ENCODE measurements at places on chromosomes 1 and 21.
A peak's percentile ranks its signal among the peaks of the same experiment; 100 is the strongest.

- DNase-seq = no peak
These were observed at the start of gene FCRL4 for GRCh38 chr1:157597959-157598667. Gene FCRL4 (minus strand): TSS chr1:157598085. CDS start chr1:157597944, 141 bp downstream.

DNA sequence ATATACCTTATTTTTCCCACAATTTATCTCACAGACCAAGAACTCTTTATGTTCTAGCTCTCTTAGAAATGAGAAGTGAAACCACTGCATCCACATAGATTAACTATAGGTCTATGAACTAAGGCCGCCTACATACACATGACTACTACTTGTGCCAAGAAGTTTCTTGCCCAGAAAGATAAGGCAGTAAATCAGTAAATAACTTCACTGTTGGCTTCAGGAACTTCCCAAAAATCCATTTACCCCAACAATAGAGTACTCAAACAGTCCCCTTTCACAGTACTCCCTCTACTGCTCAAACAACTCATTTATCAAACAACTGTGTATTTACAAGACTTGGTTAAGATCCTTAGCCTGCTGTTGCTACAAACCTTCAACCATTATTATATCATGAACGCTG, 96.5 kb downstream of the NME7 start:
- no peak for DNase-seq

GRCh38 chr1:46070164-46070814, 62.1 kb downstream of the PIK3R3 start:
- DNase-seq = no peak

GRCh38 chr1:210937846-210938245, 196.1 kb downstream of the KCNH1 start:
- DNase-seq = no peak

GRCh38 chr1:156834322-156834721, 17.7 kb upstream of the SH2D2A start:
- no peak for DNase-seq

GRCh38 chr1:5485968-5486696, 506.1 kb downstream of the NPHP4 start:
- no peak for DNase-seq

DNA sequence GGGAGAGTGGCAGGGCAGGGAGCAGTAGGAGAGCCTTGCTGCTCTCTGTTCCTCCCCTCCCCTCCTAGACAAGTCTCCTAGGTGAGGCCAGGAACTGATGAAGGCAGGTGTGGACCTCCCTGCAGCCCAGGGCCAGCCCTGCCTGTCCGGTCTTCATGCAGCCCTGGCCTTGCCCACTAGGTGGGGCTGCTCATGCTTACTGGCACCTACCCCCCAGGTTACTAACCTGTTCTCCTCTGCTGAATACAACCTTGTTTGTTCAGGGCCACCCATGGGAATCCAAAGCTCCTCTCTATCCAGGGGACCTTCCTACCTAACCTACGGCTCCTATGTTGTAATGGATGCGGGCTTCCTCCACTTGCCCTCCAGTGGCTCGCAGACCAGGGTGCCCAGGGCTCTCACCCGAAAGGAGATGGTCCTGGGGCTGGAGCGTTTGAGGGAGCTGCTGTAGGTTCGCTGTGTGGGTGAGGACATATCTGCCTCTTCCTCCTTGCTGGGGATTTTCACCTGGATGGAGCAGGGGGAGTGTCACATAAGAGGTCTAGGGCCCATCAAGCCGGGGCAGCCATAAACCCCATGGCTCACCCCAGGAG, 7.9 kb upstream of the TNNT2 start:
- DNase-seq = no peak

GRCh38 chr1:66624412-66625060, 90.6 kb downstream of the SGIP1 start:
- no peak for DNase-seq

- no peak for DNase-seq
These were observed 642 bp upstream of the NT5C1A start for GRCh38 chr1:39672551-39672947.

DNA sequence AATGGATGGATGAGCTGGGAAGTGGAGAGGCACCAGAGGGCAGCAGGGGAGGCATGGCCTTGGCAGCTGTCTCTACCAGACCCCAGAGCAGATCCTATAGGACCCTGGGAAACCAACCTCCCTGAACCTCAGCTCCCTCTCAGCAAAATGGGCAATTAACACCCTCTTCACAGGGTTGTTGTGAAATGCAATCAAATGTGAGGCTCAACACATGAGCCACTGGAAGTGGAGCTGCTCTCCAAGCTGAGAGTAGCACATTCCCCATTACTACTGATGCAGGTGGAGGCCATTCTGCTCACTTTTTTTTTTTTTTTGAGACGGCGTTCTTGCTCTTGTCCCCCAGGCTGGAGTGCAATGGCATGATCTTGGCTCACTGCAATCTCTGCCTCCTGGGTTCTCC, 6.5 kb upstream of the SYNC start:
- DNase-seq = no peak

DNA sequence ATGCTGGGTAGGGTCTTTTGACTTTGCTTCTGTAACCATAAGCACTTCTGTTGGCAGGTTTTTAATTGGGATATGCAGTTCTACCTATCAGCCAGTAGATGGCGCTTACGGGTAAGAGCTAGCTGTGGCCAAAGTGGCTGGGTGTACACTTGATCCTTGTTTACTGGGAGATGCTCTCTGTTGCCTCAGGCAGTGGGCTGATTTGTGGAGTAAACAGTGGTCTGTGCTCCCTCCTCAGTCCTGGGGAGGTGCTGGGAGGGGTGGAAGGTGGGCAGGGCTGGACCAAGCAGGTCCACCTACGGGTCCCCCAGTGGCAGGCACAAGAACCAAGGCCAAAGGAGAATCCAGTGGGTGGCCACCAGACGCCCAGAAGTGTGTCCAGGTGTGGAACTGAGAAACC, 43.4 kb downstream of the RALGPS2 start:
- no peak for DNase-seq

DNA sequence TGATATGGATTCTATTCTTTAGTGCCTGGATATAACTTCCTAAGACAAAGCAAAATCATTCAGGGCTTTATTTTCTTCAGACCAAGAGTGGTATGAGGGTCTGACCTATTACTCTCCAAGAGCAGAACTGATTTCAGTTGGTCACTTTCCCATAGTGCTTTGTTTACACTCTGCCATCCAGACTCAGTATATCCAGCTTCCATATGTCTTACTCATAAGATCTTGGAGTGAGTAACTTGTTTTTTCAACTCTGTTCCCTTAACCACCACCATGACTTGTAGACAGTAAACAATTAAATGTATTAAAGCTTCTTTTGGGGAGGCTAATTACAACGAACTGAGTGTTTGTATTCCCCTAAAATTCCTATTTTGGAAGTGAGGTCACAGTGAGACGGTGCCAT, 83.4 kb downstream of the USP24 start:
- no peak for DNase-seq

GRCh38 chr1:181936768-181937581, 124.5 kb downstream of the ZNF648 start:
- peak; percentile 26 for DNase-seq

- no peak for DNase-seq
These were observed 23.3 kb downstream of the INAVA start for GRCh38 chr1:200918006-200918405.

- no peak for DNase-seq
These were observed at the start of gene PODN for GRCh38 chr1:53061859-53062707. Gene PODN (plus strand): TSS chr1:53062213. CDS start chr1:53069856, 7,643 bp downstream.

GRCh38 chr21:45847870-45848269, 133.7 kb upstream of the COL6A1 start:
- DNase-seq = no peak

DNA sequence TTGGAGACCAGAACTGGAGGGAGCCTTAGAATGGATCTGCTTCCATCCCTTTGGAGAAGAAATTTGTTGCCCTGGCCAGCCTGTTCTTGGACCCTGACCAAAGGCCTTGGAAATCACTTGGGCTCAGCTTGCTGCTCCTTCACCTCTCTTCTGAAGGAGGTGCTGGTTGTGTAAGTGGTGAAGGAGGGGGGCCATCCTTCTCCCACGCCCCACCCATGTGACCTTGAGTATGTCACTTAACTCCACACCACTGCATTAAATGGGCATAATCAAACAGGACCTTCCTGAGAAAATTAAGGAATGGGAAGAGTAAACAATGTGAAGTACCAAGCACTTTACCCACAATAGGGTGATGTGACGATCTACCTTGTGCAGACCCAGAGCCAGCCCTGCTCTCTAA, 68.3 kb upstream of the GJB5 start:
- DNase-seq = no peak

GRCh38 chr1:175878775-175879174, 135.4 kb upstream of the TNR start:
- DNase-seq = no peak

GRCh38 chr1:41431490-41432350, 52.8 kb downstream of the EDN2 start:
- DNase-seq = no peak

DNA sequence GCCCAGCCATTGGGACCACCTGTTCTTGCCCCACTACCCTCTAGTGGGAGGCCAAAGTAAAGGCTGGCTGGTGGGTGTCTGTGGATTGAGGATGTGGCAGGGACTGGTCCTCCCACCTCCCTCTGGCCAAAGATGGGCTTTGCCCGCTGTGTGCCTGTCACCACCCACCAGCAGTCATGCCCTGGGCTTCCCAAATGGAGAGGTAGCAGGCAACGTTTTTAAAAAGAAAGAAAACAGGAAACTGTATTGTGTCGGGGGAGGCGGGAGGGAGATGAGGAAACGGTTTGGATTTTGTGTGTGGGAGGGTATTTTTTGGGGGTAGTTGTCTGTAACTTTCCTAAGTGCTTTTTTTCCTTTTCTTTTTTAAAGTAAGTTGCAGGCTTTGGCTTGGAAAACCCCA, 30.1 kb downstream of the SZRD1 start:
- DNase-seq = no peak

GRCh38 chr1:171217658-171218443, 30.4 kb upstream of the FMO1 start:
- DNase-seq = no peak

DNA sequence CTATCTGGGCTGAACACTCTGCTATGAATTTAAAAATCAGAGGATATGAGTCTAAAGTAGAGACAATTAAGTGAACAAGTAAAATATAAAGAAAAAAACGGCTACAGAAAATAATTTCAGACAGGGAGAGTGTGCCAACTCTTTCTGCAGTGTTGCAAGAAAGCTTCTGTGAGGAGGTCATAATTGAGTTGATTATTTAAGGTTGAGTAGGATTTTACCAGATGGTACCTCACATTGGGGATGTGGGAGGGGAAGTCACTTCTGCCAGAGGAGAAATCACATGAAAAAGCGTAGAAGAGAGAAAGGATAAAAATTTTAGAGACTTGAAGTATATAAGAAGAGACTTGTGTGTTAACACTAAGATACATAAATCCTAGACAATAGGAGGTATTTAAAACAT, 238.0 kb upstream of the NCAM2 start:
- DNase-seq = peak; percentile 25

- DNase-seq = no peak
These were observed 41.2 kb upstream of the MAGOH start for GRCh38 chr1:53279296-53280200.

DNA sequence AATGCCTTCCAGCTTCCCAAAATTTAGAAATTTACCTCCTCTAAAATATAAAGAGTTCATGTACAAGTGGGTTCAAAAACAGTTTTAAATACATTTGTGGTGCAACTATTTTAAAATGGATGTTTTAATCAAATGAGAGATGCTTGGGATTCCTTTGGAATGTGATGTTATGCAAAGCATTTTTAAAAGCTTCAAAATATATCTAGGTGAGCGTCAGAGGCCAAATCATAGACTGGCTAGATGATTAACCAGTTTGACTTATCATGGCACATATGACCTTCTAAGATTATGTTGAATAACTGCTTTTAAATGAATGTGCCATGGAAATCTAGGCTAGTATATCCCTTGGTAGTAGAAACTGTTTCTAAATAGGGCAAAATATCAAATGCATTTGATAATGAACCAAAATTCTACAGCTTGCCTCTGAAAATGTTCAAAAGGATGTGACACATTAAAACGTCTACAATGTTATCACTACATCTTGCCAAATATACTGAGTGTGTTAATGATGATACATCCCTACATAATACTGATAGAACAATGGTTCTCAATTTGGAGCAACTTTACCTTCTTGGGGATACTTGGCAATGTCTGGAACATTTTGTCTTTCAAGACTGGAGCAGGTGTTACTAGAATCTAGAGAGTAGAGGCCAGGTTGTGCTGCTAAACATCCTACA, 650.9 kb upstream of the ADGRL2 start:
- no peak for DNase-seq

- DNase-seq = no peak
These were observed 67.4 kb downstream of the WDR4 start for GRCh38 chr21:42811960-42812359.

- DNase-seq = no peak
These were observed 62.2 kb downstream of the LRRC40 start for GRCh38 chr1:70143048-70143659.

DNA sequence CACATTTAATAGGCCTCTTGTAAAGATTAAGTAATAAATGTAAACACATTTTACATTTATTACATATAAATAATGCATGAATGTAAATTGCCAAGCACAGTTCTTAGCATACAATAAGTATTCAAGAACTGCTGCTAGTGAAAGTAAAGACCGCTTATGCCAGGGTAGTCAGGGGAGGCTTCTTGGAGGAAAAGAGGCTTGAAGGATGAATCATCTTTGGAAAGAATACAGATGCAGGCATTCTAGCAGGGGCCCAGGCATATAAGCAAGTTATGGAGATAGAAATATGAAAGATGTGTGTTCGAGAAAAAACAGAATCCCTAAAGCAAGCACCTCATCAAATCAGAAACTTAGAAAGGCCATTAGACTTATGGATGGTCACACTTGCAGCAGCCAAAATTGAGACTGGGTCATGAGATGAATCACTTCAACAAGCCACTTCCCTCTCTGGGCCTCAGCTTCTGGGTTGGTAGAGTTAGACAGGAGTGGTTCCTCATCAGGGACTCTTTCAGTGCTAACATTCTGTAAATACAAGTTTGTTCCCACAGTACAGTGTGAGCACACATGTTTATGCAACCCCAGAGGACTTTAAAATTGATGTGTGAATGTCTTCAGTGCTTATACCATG, 79.8 kb upstream of the ROR1 start:
- no peak for DNase-seq

- no peak for DNase-seq
These were observed 4.7 kb downstream of the IRF6 start for GRCh38 chr1:209800984-209801834.

GRCh38 chr21:36630485-36631206, 68.3 kb upstream of the SIM2 start:
- no peak for DNase-seq

Data from hippocampal formation (tissue), 2 donors.